ENCODE measurements at places on chromosomes 7 and 10.

DNA sequence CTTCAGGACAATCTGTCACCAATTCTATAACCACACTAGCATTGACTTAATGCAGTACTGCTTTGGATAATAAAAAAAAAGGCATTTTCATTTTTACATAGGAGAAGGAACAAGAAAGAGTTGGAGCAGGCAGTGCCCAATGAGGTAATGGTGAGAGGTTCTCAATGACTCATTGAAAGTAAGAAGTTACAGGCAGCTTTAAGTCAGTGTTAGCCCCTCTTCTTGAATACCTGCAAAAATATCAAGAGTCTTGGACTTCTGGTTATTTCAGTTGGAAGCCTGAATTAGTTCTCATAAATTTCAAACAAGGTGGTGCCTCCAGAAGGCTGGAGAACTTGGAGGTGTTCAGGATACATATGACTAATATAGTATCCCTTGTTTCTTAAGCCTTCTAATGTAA lies 422.5 kb downstream of the HTR7 start:
- no peak for DNase-seq

DNA sequence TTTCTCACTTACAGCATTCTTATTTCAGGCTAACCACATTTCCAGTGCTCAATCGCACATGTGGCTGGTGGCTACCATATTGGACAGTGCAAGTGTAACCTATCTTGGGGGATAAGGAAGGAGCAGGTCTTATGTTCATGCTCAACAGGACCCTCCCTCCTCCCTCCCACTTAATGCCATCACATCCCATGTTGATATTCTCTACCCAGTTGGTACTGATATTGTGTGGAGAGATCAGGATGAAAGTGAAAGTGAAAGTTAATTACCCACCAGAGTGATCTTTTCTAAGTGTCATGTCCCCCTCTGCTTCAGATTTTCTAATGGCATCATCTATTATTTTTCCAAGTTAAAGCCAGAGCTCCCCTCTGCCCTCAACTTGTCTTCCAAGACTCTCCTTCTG lies 91.6 kb downstream of the BMPER start:
- DNase-seq: no peak

DNA sequence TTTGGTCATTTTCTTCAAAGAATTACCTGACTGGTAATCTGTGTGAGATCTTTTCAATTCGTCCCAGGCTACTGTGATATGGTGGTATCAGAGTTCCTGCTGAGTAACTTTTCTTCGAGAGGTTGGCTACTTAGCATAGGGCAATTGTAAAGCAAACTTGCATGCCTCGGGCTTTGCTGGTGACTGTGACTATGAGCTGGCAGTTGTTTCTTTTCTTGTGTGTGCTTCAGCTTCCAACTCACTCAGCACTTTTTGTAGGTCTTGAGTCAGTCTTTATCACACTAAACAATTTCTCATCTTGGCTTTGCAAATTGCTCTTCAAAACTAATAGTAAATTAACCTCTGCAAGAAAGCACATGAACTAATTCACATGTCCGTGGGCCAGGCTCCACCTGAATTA lies 44.3 kb downstream of the PRR15 start:
- no peak for DNase-seq

DNA sequence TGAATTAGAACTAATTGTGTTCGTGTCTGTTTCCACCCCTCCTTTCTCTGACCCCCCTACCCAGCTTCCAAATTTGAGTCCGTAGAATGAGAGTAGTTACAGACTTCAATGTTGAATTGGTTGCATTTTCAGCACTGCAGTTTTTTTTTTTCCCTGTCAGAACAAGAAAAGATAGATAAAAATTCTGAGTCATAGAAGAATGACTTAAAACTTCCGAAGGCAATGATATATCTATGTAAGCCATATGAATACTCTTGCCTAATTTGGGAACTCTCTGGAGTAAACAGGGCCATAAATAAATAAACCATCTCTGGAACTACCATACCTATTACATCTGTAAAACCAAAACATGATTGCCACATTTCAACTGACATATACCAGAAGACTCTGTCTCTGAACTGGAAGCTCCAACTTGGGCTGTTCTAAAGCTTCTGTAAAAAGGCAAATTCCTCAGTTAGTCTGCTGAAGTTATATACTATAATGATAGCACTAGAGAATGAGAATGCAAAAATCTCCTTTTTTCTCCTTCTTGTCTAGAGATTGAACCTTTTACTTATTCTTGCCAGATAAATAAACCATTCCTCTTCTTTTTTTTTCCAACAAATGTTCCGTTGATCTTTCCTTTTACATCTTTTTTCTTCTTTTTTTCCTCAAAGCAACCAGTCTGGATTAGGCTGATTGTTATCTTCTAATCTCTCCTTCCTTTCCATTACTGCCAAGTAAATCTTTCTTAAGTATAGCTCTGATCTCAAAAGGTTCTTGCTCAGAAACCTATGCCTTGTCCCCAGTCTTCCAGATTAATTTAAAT lies 23.5 kb downstream of the VCL start:
- no peak for DNase-seq

GRCh38 chr10:47348661-47349470 lies 703 bp downstream of the RBP3 start:
- DNase-seq: no peak
